Hippocampal formation (tissue), 2 donors: ENCODE measurements at places on chromosomes 4 and X.

DNA sequence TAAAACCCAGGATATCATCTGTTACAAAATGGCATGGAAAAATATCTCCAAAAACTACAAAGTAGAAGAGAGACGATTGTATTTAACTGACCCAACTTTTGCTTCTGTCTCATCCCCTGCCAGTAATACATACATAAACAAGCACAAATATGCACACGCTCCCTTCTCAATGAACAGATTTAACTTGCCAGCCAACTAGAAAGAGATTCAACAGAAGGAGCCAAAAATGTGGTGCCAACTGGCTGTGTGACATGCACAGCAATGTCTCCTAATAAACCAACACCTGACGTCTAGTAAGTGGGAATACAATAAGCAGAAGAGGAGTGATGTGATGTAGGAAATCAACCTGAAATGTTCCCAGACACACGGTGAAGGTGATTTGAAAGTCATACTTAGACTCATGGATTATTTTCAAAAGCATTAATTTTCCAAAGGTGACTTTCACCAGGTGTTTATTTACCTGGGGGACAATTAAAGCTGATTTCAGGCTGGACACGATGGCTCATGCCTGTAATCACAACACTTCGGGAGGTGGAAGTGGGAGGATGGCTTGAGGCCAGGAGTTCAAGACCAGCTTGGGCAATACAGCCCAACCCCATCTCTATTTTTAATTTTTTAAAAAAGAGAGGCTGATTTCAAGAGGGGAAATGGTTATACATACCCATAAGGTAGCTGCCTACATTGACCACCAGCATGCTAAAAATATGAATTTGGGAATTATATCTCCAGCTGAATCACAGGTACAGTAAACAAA is 33.7 kb downstream of the SH3RF1 start:
- DNase-seq: peak; percentile 43

DNA sequence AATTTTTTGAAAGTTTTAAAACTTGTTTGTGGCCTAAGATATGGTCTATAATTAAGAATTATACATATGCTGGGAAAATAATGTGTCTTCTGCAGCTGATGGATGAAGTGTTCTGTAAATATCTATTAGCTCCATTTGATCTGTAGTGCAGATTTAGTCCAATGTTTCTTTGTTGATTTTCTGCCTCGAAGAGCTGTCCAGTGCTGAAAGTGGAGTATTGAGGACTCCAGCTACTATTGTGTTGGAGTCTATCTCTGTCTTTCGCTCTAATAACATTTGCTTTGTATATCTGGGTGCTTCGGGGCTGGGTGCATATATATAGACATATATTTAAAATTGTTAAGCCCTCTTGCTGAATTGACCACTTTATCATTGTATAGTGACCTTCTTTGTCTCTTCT is 2127.3 kb downstream of the PCDH7 start:
- no peak for DNase-seq

DNA sequence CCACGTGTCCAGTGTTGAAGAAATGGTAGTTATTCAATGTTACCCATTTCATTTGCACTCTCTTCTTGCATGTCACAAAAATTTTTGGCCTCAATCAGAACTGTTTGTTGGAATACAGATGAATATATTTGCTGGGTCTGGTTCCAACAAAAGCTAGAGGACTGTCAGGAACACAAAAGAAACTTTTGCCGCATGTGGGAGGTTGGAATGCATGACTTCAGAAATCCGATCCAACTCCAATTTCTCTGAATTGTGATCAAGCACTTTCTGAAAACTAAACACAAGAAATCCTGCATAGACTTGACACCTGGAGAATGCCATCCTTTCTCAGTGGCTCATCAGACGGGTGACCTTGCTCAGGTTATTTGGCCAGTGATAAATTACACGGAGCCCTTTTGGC is 15.4 kb downstream of the SETD7 start:
- no peak for DNase-seq

DNA sequence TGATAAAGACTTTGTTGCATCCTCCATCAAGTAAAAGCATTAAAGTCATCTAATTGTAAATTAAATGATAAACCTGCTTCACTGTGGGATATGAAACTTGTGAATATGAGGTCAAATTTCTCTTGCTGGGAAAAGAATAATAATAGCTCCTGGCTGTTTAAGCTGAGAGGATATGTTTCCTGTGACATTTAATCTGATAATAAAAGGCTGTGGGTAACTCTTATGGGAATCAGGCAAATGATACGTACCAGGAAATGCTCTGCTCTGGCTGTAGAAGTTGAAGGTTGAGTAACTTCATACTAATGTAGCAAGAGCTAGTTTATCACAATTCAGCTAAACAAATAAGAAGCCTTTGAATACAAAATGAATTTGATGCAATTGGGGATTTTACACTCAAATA is 574.6 kb downstream of the RAPGEF2 start:
- DNase-seq: no peak

GRCh38 chr4:110248831-110249253 is 50.4 kb upstream of the ELOVL6 start:
- DNase-seq: no peak

- DNase-seq: peak; percentile 14
These were observed 58.1 kb upstream of the PARM1 start for GRCh38 chr4:74874753-74875367.

- DNase-seq: no peak
These were observed 60.2 kb upstream of the PNPLA4 start for GRCh38 chrX:7987160-7988012.

DNA sequence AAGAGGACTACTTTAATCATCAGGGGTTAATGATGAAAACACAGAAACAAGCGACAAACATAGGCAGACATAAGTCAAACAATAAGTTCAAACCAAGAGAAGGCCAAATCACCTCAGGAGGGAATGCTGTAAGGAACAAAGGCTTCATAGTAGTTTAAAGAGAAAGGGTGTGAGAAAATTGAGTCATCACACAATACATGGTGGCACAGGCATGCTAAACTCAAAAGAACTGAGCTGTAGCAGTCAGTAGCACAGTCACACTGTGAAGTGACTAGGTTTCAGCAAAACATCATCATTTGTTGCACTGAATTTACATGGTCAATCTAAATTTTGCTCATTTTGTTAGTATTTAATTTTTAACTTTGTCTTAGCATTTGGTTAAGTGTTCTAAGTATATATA is 24.2 kb downstream of the SMC1A start:
- DNase-seq: no peak

GRCh38 chr4:88865046-88865445 is 167.4 kb upstream of the NAP1L5 start:
- no peak for DNase-seq

GRCh38 chrX:114611018-114611619 is 27.2 kb downstream of the HTR2C start:
- DNase-seq: peak; percentile 0

DNA sequence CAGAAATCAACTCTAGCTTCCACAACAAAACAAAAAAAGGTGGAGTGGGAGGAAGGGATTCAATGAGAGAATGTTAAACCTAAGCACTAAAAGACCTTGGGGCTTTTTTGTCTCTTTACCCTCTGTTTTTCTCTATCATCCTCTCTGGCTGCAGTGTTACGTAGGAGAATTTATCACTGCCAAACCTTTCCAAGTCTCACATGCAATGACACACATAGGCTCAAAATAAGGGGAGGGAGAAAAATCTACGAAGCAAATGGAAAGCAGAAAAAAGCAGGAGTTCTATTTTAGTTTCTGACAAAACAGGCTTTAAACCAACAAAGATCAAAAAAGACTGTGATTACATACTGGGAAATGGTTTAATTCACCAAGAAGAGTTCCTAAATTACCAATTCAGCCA is 152.1 kb downstream of the ADGRA3 start:
- no peak for DNase-seq

- DNase-seq: no peak
These were observed 16.5 kb downstream of the UTP3 start for GRCh38 chr4:70704931-70705182.

DNA sequence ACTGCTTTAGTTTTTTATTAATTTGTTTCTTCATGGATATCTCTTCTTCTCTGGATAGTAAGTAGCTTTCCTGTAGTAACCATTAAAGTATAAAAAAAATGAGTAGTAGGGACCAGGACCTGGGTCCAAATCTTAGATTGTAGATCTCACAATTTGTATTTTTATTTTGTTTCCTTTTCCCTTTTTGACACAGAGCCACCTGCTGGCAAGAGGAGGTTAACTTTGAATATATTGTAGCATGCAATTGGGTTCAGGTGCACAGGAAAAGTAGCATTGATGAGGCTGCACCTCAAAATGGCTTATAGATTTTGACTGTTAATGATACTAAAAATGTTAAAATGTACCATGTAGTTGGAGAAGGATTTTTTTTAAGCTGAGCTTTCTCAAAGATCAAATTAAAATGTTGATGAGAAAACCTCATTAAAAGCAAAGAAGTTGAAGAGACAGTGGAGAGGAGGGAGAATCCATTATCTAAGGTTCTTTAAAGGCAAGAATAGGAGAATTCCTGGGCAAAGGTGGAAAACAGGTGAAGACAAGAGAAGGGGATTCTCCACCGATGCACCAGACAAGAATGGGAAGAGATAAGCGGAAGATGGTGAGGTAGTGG is 48.3 kb upstream of the HPGDS start:
- DNase-seq: no peak

DNA sequence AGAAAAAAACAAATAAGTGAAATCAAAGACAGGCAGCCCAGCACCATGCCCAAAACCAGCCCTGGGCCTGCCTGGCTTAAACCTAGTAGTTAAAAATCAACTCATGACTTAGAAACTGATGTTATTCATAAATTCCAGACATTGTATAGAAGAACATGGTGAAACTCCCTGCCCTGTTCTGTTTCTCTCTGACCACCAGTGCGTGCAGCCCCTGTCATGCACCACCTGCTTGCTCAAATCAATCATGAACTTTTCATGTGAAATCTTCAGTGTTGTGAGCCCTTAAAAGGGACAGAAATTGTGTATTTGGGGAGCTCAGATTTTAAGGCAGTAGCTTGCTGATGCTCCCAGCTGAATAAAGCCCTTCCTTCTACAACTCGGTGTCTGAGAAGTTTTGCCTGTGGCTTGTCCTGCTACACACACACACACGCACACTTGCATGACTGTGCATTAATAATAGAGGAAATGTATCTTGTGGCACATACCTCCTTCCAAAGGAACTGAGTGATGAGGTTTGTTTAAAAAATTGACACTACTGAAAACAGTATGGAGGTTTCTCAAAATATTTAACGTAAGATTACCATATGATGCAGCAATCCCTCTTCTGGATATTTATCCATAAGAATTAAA is 39.2 kb upstream of the UGT2B7 start:
- no peak for DNase-seq

DNA sequence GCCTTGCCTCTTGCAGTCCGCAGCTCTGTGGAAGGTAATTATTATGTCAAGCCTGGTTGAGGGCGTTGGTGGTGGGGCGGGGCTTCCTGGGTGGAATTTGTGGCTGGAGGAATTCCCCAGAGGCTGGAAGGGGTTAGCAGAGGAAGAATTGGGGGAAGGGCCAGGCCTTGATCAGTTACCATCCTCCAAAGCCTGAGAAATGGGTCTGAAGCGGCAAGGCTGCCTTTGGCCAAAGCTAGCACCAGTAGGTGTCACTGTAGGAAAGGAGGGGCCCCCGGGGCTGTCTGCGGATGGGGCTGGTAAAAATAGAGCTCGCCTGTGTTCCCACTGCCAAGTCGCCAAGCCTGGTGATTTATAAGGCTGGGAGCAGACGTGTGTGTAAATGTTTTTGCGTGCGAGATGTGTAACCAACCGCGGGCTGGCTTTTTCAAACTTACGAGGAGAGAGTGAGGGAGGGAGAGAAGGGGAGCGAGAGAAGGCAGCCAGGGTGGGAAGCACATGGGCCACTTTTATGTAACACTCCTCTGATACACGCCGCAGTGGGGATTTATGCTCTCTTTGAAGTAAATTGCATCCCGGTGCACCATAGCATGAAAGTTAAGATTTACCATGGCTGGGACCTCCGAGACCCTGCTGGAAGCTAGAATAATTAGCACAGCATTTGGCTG is 367.0 kb downstream of the BCOR start:
- peak; percentile 54 for DNase-seq

GRCh38 chrX:103404231-103405008 is 28.1 kb downstream of the BEX3 start:
- DNase-seq: no peak

GRCh38 chrX:48676893-48677270 is 6.7 kb upstream of the WAS start:
- no peak for DNase-seq

- DNase-seq: no peak
These were observed 14.2 kb upstream of the IL9R start for GRCh38 chrX:155983326-155983725.
